ENCODE measurements at places on chromosomes 2 and 18.

DNA sequence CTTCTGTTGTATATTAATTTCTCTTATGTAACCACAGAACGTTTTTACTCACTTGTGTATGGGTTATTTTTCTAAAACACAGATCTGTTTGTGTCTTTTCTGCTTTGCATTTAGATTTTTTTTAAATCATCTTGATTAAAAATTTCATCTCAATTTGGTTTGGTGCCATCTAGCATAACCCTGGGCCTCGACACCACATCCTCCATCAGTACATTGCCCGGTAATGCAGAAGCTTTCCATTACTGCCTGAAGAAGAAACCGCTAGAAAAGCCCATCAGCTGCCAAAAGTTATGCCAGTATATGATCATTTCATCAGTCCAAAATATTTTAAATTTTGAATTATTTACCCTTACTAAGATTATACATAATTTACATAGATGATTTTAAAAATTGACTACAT, 26.2 kb downstream of the MAPRE2 start:
- DNase-seq = no peak

DNA sequence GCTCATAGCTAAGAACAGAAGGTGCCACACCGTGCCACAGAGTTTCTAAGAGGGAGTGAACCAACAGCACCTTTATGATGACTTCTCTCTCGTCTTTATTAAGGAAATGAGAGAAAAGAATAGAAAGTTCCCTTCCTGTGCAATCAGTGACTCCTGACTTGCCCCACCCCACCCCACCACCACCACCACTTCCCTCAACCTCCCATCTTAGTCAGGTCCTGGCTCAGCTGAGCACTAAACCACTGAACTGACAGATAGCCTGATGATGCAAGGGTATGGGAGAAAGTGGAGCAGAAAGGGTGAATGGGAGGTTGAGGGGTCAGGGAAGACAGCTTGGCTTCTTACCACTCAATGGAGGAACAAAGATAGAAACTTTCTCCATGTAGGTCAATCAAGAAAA, 75.2 kb upstream of the RMDN2 start:
- DNase-seq = no peak

GRCh38 chr2:149768320-149768799, 180.8 kb upstream of the MMADHC start:
- no peak for DNase-seq

DNA sequence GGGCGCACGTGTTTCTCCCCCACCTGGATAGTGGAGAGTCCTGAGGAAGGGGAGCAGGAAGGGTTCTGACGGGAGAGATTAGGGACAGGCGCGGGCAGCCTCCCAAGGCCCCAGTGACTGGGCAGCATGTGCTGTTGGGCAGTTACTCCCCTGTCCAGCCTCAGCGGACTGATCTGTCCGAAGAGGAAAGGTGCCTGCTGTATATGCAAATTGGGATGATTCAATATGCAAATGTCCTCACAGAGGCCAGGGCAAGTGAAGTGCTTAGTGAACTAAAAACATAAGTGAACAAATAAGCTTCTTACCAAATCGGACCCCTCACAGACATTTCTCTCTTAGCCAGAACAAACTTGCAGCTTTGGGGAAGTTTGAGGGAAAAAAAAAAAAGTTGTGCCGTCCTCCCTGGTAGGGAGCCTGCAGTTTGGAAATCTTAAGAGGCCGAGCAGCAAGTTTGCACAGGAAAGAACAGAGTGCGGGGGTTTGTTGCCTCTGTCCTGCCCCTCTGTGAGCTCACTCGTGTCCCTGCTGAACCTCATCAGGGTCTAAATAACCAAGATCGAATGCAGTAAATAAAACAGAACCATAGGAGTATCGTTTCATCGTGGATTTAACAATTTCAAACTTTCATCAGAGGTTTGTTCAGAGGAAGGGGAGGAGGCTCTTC, 141.4 kb downstream of the KCTD1 start:
- DNase-seq = no peak

DNA sequence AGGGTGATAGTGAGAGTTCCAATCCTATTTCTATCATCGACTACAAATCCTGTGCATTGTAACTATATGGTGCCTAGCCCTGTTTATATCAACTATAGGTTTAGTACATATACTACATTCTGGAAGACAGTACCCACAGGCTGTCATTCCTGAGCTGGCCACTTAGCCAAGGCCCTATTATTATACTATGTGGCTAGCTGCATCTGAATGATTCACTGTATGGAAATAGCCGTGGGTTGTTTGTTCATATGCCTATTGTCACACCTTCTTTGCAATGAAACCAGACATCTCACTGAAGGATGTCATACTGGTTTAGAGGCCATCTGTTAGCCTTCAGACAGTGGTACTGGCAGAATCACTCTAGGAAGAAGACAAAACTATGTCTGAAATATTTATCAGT, 62.3 kb upstream of the FSIP2 start:
- DNase-seq = no peak

DNA sequence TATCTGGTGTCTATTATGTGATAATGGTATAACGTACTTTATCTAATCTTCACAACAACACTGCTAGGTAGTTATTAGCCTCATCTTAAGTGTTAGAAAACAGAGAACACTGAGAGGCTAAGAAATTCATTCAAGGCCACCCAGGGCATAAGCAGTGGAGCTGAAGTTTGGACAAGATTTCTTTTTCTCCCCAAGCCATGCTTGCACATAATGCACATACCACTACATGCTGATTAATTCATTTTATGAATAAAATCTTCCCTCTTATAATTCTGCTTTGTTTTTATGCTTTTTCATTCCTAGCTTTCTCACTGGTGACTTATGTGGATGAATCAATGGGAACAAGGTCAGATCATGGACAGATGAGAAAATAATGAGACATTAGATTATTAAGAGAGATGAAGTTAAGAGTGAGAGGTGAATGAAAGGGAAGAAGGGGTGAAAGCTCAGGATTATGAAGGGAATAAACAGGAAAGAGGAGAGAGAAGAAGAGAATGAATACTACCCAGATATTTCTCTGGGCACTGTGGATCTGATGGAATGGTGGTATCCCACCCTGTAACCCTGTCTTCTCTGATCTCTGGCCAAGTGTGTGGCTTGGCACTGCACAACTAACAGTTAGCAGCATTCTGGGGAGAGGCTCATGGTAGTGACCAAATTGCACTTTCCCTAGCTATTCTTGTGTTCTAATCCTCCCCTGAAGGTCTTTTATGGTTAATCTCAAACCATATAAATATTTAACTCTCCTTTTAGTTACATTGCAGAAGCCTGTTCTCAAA, 17.7 kb upstream of the GALNT3 start:
- DNase-seq = no peak
